ENCODE measurements at places on chromosomes 2 and 18. TPM values are rescaled to one million over a fixed set of nuclear protein-coding genes. Genes with fewer than 3 reads are reported as not detected.

DNA sequence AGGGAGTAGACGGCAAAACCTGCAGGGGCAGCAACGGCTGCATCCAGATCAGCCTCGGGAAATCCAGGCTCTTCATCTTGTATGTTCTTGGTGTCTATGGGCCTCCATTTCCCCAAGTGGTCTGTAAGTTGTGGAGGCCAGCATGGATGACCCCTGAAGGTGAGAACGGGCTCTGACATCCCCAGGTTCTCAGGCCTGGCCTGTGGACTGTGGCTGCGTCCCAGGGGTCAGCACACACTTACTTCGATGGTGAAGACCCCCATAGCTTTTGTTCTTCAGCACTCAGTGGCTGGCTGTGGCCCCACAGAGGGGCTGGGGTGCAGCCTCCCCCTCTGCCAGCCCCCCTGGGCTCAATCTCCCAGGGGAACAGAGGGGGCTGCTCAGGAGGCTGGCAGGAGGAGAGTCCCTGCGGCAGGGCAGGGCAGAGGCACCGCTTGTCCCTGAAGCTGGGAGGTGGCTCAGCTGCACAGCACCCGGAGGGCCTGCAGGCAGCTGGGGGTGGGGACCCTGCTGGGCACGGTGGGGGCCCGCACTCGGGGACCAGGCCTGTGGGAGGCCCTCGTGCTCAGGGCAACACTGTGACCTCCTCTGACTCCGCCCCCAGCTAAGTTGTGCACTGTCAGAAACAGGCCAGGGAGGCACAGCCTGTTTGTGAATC lies 3.8 kb downstream of the SLC66A3 start:
- DNase-seq: peak; percentile 49

MEP1B gene
- not detected for total RNA-seq

- DNase-seq: no peak
Measured at GRCh38 chr2:16251511-16252225, 311.3 kb downstream of the MYCN start.

- no peak for DNase-seq
Measured at GRCh38 chr2:212726403-212726802, 187.8 kb upstream of the ERBB4 start.

ITM2C gene
- total RNA-seq: 84.9 TPM

- DNase-seq: no peak
Measured at GRCh38 chr2:18932853-18933252, 343.5 kb upstream of the NT5C1B start.

Data from ascending aorta (tissue), 2 donors.